ENCODE measurements at places on chromosomes 3 and 15. TPM values are rescaled to one million over a fixed set of nuclear protein-coding genes. Genes with fewer than 3 reads are reported as not detected.

The LIPC gene
- total RNA-seq, result not detected

The DISP2 gene
- total RNA-seq, result 0.03 TPM

The TBC1D21 gene
- not detected for total RNA-seq

The GOLGA8R gene
- 0.35 TPM for total RNA-seq

The SNTN gene
- total RNA-seq, result not detected

The IFT57 gene
- total RNA-seq, result 38.4 TPM

The TRAT1 gene
- total RNA-seq, result 9.3 TPM

The IQCH gene
- 0.53 TPM for total RNA-seq

The ACOX2 gene
- not detected for total RNA-seq

GRCh38 chr3:182632077-182632393 is 161.3 kb upstream of the ATP11B start:
- no peak for DNase-seq

- no peak for DNase-seq
Measured at GRCh38 chr15:95994418-95994817, 336.1 kb upstream of the NR2F2 start.

DNA sequence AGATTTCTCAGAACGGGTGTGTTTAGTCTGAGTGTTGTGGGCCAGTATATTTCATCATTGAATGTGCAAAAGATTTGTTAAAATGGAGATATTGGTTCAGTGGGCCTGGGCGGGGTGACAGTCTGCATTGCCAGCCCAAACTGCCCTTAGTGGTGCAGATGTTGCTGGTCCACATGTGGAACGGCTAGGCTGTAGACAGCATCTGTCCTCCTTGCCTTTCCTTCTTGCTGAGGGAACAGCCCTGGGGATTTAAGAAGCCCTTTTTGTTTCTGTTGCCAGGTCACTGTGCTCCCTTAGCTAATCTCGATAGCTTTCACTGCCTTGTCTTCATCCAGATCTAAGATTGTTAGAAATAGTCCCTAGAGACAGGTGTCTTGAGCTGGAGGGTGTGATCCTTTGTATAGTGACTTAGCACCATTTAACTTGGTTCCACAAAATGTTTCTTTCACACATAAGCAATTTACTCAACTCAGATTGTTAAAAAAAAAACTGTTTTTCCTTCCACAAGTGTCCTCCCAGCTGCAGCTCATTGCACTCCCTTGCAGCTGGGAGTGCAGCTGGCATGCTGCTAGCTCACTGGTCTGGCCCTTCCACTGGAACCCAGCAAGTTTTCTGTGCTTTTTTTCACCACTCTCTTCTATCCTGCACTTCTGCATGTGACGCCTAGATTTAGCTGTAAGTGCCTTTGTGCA is 37.5 kb downstream of the GAP43 start:
- DNase-seq, result no peak

- no peak for DNase-seq
Measured at GRCh38 chr3:183275418-183275817, 22.4 kb downstream of the B3GNT5 start.

DNA sequence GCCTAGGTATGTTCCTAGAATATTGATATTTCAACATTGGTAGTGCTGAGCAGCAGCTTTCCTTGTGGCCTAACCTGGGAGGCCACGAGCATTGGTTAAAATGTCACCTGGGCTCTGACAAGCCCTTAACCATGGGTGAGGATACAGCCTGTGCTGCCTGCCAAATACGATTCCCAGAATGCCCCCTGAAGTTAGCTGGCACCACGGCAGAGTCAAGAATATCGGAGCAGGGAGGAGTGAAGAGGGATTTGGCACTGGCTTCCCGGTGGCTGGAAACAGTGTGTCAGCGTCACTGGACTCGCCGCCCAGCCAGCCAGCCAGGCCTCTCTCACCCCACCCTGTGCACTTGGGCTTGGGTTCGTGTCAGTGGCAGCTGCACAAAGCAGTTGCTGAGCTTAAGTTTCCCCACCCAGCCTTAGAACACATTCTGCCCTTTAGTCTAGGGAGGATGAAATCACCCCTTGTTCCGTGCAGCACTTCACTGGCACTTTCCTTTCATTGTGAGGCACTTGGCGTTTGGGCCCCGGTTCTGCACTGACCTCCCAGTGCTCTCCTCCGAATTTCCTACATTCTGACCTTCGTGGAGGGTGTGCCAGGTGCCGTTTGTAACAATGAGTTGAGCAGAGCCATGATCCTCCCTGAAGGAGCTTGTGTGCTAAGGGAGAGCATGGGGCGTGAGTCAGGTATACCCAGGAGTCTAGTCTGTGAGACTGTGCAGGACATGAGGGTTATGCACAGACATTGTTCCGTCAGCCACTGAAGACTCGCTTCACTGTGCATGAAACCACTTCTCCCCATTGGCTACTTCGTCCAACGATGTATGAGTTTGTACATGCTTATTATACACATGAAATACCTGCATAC is 152.8 kb upstream of the BHLHE40 start:
- no peak for DNase-seq

GRCh38 chr3:56476771-56477170 is 8.5 kb upstream of the ERC2 start:
- DNase-seq, result no peak

- DNase-seq, result no peak
Measured at GRCh38 chr3:4517643-4518311, 24.6 kb downstream of the ITPR1 start.

DNA sequence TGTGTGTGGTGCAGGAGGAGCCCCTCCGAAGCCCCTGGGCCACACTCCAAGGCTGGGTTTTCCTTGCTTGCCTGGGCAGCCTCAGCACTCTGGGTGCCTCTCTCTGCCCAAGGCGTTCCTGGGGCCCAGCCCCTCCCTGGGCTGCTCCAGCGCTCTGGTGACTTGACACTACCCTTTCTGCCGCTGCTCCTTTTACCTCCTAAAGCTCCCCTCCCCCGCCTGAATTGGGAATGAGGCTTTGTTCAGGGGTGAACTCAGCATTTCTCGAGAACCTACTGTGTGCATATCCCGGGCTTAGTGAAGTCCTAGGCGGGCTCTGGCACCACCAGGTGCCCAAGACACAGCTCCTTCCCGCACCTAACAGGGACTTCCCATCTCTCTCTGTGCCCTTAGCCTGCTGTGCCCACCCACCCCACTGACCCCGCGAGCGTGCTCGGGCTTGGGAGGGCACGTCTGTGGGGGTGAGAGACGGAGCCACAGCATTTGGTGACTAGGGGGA is 1.2 kb upstream of the BAHD1 start:
- DNase-seq, result no peak

DNA sequence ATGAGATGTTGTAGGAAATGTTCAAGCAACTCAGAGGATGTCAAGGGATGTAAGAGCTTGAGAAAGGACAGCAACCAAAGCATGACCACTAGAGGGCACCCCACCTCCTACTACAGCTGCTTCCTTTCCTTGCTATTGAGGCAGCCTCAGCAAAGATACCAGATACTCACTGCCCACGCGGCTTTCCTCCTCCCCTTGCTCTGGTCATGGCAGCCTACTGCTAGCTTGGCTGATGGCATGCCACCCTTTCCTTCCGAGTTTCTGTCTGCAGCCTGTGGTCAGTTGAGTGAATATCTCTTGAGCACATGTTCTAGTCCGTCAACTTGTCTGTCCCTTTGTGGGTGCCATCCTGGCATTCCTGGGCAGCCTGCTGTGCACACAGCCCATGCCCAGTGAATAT is 4.4 kb upstream of the CXCR6 start:
- DNase-seq, result peak; percentile 86

DNA sequence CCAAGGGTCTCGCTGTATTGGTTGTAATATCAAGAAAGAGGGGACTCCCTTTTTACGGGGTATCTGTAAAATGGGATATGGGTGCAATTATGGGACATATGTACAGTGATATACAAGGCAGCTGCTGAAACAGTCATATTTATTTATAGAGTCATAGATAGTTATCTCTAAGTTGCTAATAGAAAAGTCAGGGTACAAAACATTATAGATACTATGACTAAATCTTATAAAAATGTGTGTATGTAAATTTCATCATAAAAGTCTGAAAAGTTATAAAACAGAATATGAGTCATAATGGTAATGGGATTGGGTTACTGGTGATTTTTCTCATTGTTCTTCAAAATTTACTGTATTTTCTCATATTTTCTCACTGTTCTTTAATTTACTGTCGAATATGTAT is 344.9 kb upstream of the SLCO3A1 start:
- DNase-seq, result no peak

DNA sequence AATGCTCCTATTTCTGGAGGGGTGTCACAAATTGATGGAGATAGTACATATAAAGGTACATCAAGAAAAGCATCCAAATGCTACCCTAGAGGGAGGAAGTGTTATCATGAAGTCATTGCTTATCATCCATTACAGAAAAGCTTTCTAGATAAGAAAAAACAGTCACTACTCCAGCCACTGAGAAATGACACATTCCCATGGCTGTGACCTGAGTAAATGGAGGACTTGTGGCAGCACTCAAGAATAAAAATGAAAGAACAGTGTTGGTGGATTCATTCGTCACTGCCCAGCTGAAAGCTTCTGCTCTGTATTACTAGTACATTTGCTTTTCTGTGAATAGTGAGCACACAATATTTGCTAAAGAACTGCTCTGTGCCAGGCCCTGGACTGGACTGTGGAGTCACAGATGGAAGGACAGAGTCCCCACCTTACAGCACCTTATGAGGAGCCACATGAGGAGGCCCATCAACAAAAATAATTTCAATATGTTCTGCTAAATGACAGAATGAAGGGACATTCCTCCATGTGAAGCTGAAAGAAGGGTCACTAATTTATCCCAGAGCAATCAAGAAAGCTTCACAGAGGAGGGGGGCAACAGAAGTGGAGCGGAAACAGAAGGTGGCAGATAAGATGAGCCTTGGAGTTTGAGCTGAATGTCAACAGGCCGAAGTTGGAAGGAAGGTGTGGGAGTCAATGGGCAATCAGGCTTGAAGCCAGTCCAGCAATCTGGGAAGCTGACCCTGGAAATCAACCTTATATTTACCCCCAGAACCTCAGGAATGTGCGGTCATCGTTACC is 343.5 kb upstream of the TRIM42 start:
- DNase-seq, result no peak

DNA sequence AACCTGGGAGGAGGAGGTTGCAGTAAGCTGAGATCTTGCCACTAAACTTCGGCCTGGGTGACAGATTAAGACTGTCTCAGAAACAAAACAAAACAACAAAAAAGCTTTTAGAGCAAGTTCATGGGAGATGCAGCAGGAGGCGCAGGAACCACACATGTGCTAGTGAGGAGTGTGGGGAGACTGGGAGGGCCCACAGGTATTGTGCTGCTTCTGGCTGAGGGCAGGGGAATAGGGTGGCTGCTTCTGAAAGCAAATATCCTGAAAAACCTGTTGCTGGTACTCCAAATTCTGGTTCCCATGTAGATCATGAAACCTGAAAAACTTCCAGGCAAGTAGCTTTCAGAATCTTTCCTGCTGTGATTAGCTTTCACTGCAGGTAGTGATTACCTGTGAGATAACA is 22.1 kb downstream of the TYRO3 start:
- DNase-seq, result no peak

DNA sequence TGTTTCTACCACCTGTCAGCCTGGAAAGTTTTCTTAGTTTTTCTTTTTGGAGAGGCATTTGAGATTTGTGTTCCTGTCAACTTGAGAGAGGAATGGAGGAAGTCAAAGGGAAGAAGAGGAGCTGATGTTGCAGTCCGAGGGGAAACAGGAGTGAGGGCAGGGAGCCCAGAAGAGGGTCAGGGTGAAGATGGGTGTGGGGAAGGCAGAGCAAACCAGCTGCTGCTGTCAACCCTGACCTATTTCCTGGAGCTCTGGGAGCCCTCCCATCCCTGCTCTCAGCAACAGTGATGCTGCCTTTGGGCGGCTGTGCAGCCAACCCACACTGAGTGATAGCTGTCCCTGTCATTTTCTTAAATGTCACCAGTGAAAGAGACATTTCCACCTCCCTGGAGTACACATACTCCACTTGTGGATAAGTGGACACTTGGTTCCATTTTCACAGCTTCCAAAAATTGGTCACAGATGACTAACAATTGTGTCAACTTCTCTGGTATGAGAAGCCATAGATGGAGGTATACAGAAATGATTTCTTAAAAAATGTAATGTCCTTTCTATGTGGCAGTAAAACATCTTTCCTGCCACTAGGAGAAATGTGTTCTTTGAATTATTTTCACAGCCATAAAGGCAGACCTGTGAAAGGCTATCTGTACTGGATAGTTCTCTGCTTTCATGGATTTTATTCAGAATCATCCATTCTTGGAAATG is 556.3 kb upstream of the TBL1XR1 start:
- no peak for DNase-seq

- DNase-seq, result no peak
Measured at GRCh38 chr15:35308802-35309201, 223.7 kb upstream of the NANOGP8 start.

GRCh38 chr3:185330238-185330637 is 32.7 kb upstream of the MAP3K13 start:
- no peak for DNase-seq

DNA sequence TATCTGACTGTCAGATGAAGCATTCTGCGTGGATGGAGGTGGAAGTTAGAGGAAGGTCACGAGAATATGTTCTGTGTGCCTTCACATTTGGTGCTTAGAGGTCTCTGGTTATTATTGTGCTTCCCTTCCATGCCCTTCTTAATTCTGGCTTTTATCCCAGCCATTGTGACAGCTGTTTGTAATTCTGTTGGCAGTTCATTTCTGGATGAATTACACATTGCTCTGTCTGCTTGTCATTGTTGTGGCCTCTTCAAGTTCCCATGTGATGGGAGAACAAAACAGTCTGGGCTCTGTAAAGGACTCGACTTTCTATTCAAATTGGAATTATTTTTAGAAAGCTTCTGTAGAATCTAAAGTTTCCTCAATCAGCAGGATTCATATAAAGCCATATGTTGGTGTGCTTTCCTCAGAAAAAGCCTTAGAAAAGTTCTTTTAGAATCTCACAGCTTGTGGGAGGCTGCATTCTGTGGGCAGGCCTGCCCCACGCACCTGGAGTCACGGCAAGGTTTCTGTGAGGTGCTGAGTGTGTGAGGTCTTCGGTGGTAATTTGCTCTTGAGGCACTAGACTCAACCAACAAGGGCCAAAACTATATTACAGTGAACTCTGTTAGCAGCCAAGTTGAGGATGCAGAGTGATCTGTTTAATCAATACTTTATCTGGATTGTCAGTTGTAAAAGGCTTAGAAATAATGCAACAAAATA is 397.4 kb upstream of the AZI2 start:
- DNase-seq, result no peak

GRCh38 chr3:188817935-188818269 is 353.9 kb upstream of the TPRG1 start:
- no peak for DNase-seq

DNA sequence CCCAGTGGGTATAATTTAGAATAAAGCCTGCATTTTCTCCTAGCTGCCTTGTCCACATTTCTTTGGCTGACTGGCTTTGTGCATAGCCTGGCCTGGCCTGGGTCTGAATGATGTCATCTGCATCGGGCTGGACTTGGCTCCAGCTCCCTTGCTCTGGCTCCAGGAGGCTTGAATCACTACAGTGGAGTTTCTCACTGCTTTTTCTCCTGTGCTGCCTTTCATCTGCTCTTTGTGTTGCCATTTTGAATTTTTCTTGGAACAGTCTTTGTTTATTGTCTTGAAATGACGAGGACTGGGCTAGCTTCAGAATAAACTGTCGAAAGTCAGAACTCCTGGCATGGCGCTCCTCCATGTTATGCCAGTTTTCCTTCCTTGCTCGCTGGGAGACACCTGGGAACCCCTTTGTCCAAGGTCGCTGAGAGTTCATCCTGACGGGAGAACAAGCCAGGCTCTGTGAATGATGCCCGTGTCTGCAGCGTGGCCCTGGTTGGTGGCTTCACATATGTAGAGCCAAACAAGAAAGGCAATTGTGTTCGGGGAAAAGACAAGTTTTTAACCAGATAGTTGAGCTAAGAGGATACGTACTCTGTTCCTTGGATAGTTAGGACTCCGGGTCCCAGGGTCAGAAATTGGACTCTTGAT is 258.9 kb downstream of the PDZRN3 start:
- no peak for DNase-seq

- DNase-seq, result no peak
Measured at GRCh38 chr3:171981271-171981605, 58.1 kb upstream of the FNDC3B start.

All from activated T-cell treated with anti-CD3 and anti-CD28 coated beads, Interleukin-2, amount 50 U/mL, for 4 hours (primary cell).